ENCODE measurements at places on chromosomes 1 and 21.

DNA sequence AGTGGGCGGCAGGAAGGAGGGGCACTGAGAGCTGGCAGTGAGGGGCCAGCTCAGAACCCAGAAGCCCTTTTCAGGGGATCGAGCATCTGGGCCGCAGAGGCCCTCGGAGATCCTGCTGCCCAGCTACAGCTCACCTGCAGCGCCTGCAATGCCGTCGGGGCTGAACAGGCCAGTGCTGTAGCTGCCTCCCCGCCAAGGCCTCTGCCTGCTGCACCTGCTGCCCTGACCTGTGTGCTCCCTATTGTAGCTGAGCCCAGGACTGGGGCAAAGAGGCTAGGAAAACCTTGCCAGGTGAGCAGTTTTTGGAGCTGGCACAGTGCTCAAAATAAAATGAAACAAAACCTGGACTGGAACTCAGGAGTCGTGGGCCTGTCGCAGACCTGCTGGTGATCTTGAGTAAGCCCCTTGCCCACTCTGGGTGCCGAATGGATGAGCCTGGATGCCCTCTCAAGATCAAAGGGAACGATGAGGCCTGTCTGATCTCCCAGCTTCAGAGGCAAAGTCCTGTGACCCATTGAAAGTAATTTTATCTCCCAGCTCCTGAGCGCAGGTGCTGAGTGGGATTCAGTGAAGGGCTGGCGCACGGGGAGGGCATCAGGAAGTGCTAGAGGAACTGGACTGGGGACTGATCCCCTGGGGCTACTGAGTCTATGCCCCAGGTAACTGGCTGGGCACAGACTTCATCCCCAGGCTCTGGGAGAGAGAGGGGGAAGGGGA lies 154.6 kb downstream of the FOXD2 start:
- DNase-seq = no peak

- DNase-seq = no peak
These were observed 45.8 kb upstream of the DNASE2B start for GRCh38 chr1:84352298-84353106.

DNA sequence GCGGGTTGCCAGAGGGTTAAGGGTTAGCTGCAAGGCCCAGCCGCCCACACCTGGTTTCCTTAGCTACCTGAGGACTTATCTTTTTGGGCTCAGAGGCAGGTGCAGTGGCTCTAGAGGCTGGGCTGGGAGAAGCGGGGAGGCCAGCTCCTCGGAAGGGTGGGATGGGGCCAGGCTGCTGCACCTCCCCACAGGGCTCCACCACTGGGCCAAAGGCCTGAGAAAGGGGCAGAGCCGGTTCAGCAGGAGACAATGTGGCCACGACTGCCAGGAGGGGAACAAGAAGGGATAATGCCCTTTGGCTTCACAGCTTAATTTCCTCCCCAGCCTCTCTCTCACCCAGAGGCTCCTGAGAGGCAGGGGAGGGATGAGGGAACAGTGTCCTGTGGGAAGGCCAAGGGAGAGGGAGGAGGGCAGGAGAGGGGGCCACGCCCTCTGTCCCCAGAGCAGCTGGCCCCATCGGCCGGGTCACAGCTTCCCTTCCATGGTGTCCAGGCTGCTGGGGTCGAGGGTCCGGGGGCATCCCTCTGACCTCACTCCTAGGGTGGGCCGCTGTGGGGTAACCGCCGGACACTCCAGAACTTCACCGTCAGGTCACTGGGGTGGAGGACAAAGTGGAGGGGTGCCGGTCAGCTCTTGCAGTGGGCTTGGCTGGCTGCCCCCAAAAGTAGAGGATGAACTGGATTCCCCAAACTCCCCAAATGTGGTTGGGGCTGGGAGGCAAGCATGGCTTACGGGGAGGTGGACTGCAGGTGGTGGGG lies 50.4 kb downstream of the KIF21B start:
- no peak for DNase-seq

- DNase-seq = no peak
These were observed 131.6 kb upstream of the LRRC7 start for GRCh38 chr1:69436151-69436550.

DNA sequence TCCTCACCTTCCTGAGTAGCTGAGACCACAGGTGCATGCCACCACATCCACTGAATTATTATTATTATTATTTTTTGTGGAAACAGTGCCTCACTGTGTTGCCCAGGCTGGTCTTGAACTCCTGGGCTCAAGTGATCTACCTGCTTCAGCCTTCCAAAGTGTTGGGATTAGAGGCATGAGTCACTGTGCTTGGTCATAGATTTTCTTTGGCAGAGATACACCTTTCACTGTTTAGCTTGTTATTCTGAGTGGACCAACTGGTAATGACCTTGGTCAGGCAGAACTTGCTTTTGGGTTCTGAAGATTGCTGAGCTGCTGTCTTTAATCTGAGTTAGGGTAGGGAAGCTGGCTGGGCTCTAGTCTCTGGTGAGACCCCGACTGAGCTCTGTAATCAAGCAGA lies 66.8 kb downstream of the DNAH14 start:
- DNase-seq = no peak

DNA sequence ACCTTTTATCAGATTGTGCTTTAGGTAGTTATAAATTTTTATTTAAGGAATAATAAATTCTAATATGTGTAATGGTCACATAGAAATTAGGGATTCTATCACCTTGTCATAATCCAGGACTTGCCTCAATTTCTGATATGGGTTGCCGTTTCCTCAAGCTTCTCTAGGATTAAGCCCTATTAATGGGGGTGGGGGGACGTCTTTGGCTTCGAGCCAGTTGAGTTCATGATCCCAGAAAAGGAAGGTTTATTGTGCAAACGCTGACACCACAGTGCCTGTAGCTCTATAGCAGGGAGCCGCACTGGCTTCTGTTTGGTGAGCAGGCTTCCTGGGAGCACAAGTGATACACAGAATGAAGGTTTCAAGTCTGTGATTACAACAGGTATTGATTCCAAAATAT lies 22.0 kb upstream of the VAMP3 start:
- DNase-seq = no peak

DNA sequence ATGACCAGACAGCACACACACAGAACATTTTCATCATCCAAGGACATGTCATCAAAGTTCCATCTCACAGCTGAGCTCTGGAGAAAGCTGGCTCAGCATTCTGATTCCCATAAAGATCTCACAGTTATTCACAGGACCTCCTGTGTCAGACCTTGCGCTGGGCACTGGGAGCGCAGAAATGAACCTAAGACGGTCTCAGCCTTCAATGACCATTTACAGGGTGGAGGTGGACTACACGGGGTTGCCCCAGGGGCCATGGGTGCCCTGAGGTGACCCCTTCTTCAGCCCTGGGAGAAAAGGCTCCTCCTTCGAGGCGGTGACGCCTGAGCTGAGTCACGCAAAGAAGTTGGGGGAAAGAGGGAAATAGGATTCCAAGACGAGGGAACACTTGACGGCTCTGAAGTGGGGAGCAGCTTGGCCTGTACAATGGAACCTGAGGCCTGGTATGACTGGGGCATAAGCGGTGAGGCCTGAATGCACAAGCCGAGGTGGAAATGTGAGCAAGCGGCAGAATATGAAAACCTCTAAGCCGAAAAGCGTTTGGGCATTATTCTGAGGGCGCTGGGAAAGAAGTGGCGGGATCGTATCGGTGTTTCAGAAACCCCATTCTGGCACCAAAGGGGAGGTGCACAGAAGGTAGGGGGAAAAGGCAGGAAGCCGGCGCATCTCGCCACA lies 797 bp downstream of the CC2D1B start:
- DNase-seq = peak; percentile 91

DNA sequence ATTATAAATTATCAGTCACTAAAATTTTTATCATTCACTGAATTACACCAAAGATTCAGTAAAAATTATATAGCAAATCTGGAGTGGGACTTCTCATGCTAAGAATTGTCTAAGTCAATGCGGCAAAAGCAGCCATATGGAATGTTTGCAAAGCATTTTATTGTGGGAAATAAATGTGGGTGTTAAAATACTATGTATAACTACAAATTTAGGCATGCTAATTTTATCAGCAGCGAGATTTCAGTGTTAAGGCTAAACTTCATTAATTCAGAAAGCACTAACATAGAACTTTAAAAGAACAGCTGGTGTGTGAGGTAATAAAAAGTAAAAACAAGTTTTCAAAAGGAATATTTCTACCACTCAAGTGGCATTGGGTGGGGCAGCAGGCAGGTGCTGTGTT lies 21.4 kb downstream of the COLGALT2 start:
- DNase-seq = no peak

GRCh38 chr1:27807385-27807784 lies 23.2 kb upstream of the PPP1R8 start:
- DNase-seq = no peak

DNA sequence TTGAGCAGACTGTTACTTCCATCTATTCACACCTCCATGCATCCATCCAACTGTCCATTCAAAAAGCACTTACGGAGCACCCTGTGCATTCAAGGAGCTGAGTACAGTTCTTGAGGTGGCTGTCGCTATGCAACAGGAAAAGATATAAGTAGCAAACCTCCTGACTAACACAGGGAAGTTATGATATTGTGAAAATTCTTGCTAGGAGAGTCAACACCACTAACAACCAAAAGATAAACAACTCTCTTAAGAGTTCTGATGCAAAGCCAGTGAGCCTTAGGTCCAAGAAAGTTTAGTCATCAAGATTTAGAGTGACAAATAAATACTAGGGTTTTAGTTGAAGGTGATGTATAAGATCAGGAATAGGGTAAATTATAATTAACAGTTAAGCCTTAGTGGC lies 44.5 kb upstream of the TRIM45 start:
- DNase-seq = no peak

DNA sequence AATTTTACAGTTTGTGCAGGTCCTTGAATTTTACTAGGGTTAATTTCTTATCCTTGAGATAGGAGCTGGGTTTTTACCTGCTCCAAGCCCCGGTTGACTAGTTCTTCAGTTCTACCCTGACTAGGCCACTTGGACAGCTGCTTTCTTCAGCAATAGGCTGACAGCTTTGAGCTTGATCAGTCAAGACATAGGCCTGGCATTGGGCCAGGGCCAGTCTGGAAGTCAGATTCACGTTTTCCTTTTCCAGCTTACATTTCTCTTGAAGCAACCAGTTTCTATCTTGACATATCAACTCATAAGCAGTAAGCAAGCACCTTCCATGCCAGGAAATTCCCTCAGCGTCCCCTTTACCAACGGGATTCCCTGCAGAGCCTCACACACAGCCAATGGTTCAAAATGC lies 63.7 kb upstream of the AJAP1 start:
- DNase-seq = peak; percentile 56

- no peak for DNase-seq
These were observed 2.9 kb downstream of the ZBTB40 start for GRCh38 chr1:22454476-22455056.

GRCh38 chr1:5613900-5614299 lies 378.3 kb downstream of the NPHP4 start:
- DNase-seq = no peak

DNA sequence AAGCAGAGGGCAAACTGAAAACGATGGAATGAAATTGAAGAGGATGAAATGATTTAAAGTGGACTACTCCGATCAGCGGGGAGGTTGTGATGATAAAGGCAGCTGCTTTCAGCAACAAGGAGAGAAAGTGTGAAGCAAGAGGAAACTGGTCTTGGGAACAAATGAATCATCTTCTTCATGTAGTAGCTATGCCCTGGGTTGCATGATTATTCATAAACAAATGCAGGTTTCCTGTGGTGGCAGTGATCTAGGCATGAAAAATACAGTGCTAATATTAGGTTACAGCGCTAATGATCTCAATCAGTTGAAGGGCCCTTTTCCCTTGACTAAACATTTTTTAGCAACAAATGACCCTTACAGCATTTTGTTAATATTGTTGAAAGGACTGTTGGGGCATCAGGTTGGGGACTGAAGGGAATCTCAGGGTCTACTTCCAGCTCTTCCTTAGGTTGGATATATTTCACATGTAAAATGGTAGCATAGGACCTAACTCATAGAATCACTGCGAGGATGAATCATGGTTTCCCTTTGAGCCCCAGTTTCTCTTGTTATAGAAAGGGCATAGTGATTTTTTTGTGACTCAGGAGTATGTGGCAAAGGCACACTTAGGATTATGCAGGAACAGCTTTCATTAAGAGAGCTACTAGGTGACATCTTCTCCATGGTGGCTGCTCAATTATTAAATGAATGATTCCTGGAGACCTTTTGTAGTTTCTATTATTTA lies 1.9 kb upstream of the ZFYVE9 start:
- peak; percentile 24 for DNase-seq

DNA sequence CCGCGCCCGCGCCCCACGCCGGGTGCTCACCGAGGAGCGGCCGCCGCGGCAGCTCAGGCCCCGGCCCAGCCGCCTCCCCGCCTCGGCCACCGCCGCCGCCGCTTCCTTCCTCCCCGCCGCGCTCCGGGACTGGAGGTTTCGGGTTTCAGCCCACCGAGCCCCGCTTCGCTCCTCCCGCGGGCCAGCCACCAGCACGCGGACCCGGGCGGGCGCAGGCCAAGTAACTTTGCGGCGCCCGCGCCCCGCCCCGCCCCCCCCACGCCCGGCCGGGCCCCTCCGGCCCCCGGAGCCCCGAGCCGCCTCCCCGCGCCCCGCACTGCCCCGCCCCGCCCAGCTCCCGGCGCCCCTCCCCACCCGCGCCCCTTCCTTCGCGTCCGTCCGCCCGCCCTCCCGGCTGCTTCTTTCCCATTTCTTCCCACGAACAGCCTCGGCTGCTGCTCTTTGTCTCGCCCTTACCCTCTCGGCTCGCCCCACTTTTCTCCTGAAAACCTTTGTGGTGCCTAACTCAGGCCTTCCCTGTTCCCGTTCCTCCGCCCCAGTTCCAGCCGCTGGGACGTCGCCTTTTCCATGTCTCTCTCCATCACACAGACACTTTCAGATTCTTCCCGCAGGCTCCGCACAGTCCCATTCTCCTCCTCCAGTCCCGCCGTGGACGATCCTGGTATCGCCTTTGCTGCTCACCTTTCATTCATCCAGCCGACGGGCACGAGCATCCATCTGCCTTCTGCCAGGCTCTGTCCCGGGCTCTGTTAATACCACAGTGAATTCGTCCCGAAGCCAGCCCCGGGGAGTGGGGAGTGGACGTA lies at the start of gene GPR161:
Gene GPR161, minus strand, starts transcription at position 222 of the 806 bp plus-strand sequence. CDS start 32,080 bp downstream, outside the sequence.
- DNase-seq = no peak

GRCh38 chr1:206700445-206701036 lies 15.8 kb downstream of the MAPKAPK2 start:
- no peak for DNase-seq

- DNase-seq = peak; percentile 88
These were observed 495 bp downstream of the PI4KB start for GRCh38 chr1:151326619-151327222.

GRCh38 chr1:235024711-235025421 lies 103.8 kb downstream of the TOMM20 start:
- DNase-seq = peak; percentile 71

- DNase-seq = no peak
These were observed 36.3 kb downstream of the SDC3 start for GRCh38 chr1:30872033-30872947.

Data from lower leg skin (tissue), 4 donors.